ENCODE measurements at places on chromosomes 1 and 21.

DNA sequence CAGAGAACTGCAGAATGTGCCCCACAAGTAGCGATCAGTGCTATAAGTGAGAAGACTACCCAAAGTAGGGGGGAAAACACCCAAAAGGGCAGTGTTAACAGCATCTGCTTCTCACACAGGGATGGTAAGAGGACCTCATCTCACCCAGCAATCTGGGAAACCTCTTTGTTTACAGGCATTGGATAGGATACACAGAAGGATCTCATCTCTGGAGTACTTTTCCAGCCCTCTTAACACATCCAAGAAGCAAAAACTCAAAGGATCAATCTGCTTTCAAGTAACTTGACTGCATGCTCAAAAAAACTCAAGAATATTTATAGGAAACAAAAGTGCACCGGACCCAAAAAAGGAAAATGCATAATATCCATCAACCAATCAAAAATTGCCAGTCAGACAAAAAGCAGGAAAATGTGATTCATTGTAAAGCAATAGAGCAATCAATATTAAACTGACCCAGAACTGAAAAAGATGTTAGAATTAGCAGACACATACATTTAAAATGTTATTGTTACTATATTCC lies 311.0 kb upstream of the CXADR start:
- no peak for DNase-seq

DNA sequence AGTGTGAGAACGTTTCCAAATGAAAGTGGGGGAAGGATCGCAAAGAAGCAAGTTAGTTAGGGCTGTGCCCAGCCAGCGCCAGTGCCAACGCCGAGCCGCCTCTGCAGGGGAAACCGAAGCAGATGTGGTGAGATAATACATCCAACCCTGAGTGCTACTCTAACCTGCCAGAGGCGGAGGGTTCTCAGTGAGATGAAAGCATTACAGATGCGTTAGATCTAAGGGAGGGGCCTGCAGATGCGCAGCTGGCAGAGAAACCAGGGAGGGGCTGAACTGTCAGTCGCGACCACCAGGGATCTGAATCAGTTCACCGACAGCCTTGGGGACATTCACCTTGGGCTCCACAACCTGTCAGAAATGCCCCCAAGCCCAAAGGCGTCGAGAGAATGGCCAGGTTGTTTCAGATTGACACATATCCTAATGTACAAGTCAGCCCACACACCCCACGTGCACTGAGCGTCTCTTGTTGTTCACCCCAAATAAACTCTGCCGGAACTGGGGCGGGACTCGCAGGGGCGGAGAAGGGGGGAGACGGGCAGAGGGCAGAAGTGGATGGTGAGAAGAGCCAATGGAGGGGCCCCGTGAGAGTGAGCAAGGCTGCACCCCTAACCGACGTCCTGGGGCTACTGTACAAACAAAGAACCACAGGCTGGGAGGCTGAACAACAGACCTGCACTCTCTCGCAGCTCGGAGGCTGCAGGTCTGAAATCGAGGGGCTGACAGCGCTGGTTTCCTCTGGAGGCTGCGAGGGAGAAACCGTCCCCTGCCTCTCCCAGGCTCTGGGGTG lies 8.7 kb upstream of the UMODL1 start:
- DNase-seq: no peak

DNA sequence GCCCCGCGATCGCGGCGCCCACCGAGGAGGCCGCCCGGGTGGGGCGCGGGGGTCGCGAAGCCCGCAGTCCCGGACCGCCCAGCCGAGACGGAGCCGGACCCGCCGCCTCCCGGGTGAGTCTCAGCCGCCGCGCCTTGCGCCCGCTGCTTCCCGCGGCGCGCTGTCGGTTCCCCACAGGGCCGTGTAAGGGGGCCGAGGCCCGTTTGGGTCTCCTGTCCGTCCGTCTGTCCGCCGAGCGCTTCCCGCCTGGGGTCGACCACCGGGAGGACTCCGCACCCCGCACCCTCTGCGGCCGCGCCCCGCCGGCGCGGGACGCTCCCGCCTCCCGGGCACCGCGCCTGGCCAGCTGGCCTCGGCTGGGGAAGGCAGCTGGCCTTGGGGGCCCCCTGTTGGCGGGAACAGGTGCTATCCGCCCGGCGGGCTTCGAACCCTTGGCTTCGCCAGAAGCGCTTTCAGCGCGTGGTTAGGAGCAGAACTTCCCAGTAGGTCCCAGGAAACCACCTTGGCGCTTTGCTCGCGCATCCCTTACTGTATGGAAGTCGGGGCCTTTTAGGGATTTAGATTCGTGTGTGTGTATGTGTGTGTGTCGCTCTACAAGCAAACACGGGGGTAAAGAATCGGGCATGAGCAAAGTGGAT lies 414 bp downstream of the TMEM51 start:
- DNase-seq: peak; percentile 42

- no peak for DNase-seq
These were observed 144.7 kb downstream of the MRPL39 start for GRCh38 chr21:25462517-25462971.

- DNase-seq: no peak
These were observed 160.6 kb upstream of the EDN2 start for GRCh38 chr1:41645062-41645461.

- no peak for DNase-seq
These were observed 15.4 kb upstream of the SELENON start for GRCh38 chr1:25784575-25785051.

- no peak for DNase-seq
These were observed 460 bp upstream of the ADORA1 start for GRCh38 chr1:203126866-203127665.

GRCh38 chr21:34703571-34703970 lies 34.8 kb downstream of the CLIC6 start:
- no peak for DNase-seq

GRCh38 chr1:32031578-32032274 lies 18.1 kb downstream of the KHDRBS1 start:
- DNase-seq: no peak

DNA sequence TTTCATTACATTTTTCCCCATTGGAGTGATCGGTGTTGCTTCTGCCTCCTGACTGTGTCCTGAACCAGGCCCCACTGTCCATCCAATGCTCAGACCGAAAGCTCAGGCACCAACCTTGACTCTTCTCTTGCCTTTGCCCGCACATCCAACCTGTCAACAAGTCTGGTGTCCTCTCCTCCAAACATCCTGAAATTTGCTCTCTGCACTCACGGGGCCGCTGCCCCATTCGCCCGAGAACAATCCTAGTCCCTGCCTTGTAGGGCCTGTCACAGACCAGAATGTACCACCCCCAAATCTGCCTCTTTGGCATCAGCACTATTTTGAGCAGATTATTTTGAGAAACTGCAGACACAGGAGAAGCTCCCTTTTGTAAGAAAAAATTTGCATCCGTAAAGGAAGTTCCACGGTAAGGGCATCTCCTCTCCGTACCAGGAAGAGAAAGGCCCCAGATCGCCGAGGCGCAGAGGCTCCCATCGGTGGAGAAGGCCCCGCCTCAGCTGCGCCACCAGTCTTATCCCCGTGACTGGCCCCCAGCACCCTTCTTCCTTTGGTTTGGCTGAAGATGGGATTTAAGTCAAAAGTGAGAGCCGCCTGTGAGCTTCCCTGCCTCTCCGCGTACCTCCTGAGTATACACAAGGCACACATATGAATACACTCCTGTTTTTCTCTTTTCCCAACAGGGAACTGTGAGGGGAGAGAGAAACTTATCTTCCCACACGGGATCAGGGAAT lies 7.1 kb downstream of the MORN1 start:
- DNase-seq: no peak

- no peak for DNase-seq
These were observed 20.7 kb downstream of the SH3BP5L start for GRCh38 chr1:248804771-248805681.

- DNase-seq: no peak
These were observed 105.8 kb downstream of the DDX20 start for GRCh38 chr1:111861523-111861922.

DNA sequence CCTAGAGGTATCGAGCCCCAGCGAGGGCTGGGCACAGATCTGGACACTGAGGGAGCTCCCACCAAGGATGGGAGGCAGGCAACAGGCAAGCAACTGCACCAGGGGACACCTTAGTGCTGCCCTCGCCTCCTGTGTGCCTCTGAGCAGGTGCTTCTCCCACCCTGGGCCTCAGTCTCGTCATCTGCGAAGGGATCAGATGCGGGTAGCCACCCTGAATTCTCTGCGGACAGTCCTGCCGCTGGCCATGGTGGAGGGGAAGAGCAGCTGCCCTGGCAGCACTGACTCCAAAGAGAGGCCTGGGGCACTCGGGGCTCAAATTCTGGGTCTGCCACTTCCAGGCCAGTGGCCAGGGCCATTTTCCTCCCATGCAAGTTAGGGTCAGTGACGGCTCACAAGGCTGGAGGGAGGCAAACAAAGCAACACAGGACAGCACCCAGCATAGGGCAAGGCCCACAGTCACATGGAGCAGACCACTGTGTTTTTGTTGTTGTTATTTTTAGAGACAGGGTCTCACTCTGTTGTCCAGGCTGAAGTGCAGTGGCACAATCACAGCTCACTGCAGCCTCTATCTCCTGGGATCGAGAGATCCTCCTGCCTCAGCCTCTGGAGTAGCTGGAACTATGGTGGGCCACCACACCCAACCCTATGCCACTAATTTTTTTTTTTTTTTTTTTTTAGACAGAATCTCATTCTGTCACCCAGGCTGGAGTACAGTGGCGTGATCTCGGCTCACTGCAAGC lies 7.1 kb upstream of the SDC3 start:
- no peak for DNase-seq

- DNase-seq: no peak
These were observed 92.3 kb downstream of the ROR1 start for GRCh38 chr1:63866084-63866483.

GRCh38 chr1:25676488-25676887 lies 59.9 kb downstream of the MAN1C1 start:
- no peak for DNase-seq

GRCh38 chr1:79693441-79694114 lies 687.0 kb upstream of the ADGRL4 start:
- DNase-seq: no peak

- no peak for DNase-seq
These were observed 57.6 kb downstream of the TRIM33 start for GRCh38 chr1:114453361-114453784.

DNA sequence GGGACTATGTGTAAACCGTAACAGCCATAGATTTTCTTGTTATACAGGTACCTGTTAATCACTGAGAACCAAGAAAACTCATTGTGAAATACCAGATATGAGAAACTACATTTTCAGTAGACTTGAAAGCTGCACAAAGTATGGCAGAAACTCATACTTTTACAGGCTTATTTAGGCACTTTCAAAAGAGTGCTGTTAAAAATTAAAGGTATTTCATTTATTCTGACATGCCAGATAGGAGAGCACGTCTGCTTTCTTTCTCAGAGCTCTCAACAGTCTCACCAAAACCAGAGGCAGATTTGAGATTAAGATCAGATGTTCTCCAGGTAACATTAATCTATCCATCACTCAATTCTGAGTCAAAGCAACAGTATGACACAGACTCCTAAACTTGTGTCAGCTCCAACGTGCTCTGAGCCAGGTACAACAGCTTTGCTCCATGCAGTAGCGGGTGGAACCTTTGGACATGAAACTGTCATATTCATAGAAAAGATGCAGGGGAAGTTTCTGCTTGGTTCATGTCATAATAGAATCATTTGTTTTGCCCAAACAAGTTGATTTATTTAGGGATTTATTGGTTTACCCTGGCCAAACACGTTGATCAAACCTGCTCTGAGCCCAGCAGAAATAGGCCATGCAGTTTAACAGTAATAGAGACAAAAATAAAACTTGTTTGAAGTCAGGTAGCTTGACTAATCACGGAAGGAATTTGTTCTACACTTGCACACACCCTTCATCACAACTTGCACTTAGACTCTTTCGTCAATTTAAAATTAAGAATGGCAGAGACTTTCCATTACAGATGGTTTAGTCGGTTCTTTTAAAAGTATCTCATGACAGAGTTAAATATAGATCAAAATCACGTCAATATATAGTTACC lies 20.8 kb upstream of the TSNAX start:
- DNase-seq: no peak

DNA sequence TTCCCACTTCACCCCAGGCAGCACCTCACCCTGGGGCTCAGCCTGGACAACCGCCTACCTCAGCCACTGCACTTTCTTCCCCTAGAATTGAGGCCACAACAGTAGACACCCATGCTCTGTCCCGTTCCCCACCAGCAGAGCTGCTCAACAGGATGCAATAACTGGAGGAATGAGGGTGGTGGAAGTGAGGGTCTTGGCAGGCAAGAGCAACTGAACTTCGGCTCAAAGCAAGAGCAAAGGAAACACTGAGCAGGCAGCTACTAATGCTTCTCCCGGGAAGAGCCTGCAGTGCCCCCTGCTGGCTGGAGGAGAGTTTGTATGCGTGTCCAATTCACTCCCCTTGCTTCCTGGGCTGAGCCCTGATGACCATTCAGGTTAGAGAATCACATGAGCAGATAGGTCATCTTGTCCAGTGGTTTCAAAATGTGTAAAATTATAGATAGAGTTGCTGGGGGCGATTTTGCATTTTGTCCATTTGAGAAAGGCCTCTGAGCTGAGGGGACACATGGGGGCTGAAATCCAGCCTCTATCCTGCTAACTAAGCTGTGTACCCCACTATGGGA lies 13.9 kb downstream of the NT5C1A start:
- DNase-seq: peak; percentile 35

DNA sequence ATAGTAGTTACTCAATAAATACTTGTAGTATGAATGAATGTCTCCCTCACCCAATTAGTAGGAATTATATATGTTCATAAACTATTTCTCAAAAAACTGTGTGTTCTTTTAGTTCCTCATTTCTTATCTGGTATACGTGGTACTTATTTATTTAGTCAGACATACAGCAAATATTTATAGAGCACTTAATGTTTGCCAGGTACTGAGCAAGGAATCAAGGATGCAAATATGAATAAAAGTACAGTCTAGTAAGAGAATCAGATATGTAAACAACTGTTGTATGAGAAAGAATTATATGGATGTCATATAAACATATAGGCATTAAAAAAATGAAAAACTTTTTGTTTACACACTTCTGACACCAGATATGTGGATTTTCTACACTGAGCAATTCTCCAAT lies 58.5 kb downstream of the ATF6 start:
- no peak for DNase-seq

- DNase-seq: no peak
These were observed 51.3 kb downstream of the HLCS start for GRCh38 chr21:36915014-36915695.

DNA sequence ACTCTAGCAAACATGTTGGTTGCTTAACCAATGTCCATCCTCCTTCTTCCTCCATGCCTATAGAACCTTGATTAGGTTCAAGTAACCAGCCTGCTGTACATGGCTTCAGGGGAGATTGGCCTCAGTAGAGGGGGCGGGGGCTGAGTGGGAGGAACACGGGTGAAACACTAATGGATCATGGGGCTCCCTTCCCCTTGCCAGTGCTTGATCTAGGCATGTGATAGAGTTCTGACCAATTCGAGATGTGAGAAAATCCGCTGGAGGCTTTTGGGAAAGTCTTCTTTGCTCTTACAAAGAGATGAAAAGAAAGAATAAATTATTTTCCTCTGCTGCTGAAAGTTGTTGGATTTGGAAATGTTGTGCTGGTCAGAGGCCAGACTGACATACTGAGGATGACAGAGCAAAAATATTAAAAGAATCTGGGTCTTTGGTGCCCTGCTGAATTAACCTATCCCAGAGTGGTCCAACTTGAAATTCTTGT lies 5.2 kb upstream of the OTUD7B start:
- DNase-seq: no peak

- no peak for DNase-seq
These were observed 2.4 kb downstream of the GPR157 start for GRCh38 chr1:9126511-9126910.

All from RCC 7860 (cell line).